Left hindlimb (tissue), 1 donor: ENCODE measurements at places on chromosomes 16 and 17.

GRCh38 chr16:70657956-70658355 is 11.6 kb downstream of the IL34 start:
- no peak for DNase-seq

DNA sequence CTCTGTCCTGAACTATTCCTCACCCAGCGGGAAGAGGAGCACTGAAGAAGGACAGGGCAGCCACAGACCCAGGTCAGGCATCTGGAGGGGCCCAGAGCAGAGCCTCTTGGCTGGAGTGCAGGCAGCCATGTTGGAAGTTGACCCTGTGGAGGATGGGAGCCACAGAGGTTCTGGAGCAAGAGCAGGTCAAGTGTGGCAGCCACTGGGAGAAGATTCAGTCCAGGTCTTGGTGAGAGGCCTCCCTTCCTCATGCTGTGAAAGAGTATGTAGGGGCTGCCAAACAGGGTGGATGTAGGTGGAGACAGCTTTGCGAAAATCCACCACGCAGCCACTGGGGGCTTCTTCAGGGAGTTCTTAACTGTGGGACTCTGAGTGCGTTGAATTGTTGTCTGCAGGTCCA is 590 bp upstream of the CD79B start:
- DNase-seq: no peak

DNA sequence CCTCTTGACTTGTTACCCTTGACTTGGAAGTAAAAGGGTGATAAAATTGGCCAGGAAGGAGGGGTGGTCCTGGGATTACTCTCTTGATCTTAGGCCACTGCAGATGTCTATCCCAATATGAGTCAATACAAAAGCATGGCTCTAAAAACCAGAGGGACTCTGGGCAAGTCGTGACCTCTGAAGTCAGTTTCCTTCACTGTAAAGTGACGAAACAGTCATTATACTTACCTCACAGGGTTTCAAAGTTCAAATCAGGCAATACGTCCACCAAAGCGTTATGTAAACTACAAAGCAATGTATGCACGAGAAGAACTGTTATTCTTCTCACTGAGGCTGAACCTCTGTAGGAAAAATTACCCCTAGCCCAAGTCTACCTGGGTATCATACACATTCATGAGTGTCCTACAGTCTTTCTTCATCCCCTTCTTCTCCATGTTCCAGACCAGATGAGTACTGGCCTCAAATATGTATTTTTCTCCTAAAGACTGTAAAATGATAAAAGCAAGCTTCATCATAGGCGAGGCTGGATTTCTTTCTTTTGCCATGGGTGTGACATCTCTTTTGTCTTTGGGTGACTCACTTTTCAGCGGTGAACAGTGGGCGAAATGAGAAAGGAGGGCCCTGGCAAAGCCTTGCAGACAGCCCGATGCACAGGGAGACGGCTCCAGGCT is 34.5 kb upstream of the CLEC18B start:
- DNase-seq: no peak

- DNase-seq: no peak
Observed at GRCh38 chr16:67395458-67396158, 2.3 kb upstream of the TPPP3 start.

DNA sequence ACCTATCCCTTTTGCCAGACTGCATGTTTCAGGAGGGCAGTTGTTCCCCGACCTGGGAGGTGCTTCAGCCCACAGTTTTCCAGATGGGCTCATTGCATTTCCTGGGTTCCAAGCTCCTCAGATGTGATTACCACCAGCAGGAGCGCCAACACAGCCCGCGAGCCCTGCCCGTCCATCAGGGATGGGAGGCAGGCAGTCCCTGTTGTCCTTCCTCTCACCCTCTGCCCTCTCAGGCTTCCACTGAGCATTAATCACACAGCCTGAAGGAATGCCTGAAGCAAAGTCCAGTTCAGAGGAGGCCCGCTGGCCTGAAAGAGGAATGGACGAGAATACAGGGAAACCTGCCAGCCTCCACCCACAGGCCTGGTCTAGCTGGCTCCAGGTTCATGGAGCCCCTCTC is 256.3 kb upstream of the SDK2 start:
- DNase-seq: no peak
